ENCODE measurements at places on chromosomes 6 and 20.

GRCh38 chr6:42375007-42375635, 76.6 kb downstream of the TRERF1 start:
- no peak for DNase-seq

DNA sequence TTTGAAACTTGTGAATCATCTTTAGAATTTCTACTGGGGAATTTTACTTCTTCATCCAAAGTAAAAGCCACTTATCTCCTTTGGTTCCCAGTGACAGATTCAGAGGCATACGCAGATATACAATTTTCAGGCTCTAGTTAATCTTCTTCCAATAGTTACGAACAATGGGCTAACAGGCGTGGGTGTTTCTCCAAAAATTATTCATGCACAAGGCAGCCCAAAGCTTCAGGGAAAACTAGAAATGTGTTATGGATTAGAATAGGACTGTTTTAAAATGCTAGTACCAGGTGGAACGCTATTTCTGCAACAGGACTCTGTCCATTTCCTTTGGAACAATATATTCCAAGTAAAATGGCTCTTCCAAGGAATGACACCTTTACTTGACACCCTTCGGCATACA, 102.2 kb downstream of the ZNF217 start:
- no peak for DNase-seq

- peak; percentile 58 for DNase-seq
Observed at GRCh38 chr6:20589266-20589665, 55.0 kb downstream of the CDKAL1 start.

DNA sequence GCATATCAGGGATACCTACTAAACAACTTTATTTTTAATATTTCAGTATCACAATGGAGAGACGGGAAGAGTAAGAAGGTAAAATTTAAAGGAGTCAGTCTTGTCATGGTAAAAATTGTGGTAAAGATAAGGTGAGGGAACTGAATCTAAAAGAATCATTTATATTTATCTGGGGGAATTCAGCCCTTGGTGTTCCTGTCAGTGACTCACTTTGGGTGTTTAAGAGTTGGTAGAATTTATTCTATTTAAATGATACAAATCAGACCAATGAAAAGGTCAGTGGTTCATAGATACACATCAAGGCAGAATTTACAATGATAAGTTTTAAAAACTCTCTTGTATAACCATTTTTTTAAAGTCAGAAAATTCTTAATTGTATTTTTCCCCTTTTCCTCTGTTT, 164.4 kb downstream of the CDKAL1 start:
- no peak for DNase-seq

DNA sequence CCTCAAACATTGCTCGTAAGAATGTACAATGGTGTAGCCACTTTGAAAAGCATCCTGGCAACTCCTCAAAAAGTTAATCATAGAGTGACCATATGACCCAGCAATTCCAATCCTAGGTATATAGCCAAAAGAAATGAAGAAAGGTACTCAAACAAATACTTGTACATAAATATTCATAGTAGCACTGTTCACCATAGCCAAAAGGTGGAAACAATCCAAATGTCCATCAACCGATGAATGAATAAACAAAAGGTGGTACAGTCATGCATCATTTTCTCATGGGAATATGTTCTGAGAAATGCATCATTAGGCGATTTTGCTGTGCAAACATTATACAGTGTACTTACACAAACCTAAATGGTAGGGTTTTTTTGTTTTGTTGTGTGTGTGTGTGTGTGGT, 74.4 kb upstream of the TBC1D7 start:
- no peak for DNase-seq

DNA sequence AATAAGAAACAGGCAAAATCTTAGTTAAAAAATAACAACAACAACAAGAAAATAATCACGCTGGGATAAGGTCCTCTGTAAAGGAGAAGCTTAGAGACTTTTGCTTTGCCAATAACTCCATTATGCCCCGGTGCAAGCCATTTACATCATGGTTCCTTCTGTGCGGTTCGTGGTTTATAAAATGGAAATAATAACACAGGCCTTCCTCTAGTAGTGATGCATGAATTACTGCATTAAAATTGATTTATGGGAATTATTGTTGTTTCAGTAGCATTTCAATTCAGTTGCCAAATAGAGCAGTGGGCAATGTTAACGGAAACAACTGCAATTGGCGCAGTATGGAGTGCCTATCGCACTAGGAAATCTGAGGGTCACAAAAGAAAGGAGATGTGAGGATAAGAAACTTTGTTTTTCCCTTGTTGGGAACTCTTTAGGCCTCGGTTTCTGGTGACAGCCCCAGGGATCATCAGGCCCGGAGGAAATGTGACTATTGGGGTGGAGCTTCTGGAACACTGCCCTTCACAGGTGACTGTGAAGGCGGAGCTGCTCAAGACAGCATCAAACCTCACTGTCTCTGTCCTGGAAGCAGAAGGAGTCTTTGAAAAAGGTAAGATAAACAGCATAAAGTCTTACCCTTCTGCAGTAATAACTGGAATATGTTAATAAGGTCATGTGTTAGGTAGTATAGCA, 1.1 kb downstream of the CD109 start:
- DNase-seq: peak; percentile 19

GRCh38 chr20:64153861-64154589, 10.2 kb upstream of the MYT1 start:
- no peak for DNase-seq

DNA sequence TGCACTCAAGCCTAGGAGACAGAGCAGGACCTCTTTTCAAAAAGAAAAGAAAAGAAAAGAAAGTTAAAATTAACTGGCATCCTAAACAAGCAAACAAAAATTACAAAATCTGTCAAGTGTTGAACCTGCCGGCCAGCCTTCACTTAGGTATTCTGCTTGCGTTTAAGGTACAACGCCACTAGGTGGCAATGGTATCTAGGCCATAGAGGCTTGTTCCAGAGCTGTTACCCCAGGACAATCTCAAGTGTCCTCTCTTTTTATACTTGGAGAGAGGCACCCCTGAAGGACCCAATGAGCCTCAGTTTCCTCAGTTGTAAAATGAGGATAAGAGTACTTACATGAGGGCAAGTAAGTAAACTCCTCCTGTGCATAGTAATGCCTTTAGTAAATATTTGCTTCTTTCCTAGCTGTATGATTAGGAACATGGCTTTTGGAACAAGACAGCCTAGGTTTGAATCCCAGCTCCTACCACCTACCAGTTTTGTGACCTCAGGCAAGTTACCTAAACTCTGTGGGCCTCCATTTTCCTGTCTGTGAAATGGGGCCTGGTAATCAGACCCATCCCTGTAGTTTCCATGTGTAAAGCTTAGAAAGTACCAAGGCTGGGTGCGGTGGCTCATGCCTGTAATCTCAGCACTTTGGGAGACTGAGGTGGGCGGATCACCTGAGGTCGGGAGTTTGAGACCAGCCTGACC, 5.8 kb upstream of the PACSIN1 start:
- peak; percentile 60 for DNase-seq

- DNase-seq: no peak
Observed at GRCh38 chr6:106134906-106135634, 48.9 kb downstream of the PRDM1 start.

DNA sequence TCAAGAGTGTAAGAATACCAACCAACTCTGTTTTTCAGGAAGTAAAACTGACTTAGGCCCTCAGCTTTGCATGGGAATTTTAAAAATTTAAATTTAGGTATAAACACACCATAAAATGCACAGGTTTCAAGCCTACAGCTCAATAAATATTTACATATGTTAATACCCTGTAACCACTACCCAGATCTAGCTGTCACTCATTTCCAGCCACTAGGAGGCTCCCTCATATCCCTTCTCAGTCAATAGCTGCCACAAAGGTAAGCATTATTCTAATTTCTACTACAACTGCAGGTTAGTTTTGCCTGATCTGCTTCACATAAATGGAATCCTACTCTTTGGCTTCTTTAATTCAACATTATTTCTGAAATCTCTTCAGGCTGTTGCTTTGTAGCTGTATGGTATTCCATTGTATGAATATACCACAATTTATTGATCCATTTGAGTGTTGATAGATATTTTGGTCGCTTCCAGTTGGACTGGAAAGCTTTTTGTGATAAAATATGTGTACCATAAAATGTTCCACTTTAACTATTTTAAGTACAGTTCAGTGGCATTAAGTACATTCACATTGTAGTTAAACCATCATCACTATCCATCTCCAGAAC, 32.5 kb upstream of the MEI4 start:
- DNase-seq: no peak

DNA sequence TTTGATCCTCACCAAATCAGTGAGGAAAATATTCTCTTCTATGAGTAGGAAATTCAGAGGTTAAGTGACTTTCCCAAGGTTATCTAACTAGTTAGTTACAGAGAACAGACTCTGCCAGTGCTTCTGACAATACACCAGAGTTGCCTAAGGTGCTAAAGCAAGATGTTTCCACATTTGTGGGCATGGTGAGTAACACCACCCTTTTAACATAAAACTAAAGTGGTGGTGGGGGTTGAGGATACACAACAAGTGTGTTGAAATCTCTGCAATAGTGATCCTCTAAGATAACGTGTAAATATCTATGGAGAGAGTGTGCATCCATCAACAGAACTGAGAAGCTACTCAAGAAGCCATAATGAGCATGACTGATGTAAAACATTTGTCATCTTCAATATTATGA, 11.7 kb downstream of the VNN2 start:
- DNase-seq: no peak

GRCh38 chr6:25292384-25292783, 13.2 kb downstream of the CARMIL1 start:
- no peak for DNase-seq

DNA sequence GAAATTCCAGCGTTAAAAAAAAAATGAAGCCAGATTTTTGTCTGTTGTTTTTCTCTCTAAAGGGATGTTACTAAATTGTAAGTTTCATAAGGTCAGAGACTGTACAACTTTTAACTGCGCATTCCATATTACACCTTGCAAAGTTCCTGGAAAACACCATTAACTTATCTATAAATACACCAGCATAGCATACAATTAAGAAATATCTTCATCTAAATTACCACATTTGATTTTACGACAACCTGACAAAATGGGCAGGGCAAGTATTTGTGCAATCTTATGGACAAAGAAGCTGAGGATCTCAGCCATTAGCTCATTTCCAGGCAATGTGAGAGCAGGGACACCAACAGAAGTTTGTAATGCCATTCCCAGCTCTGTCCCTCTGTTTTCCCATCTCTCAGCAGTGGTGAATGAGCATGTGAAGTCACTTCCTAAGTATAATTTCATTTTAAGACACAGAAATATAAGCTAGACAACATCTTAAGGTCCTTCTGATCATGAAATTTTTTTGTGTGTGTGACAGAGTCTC, 12.9 kb upstream of the GCM1 start:
- DNase-seq: no peak

DNA sequence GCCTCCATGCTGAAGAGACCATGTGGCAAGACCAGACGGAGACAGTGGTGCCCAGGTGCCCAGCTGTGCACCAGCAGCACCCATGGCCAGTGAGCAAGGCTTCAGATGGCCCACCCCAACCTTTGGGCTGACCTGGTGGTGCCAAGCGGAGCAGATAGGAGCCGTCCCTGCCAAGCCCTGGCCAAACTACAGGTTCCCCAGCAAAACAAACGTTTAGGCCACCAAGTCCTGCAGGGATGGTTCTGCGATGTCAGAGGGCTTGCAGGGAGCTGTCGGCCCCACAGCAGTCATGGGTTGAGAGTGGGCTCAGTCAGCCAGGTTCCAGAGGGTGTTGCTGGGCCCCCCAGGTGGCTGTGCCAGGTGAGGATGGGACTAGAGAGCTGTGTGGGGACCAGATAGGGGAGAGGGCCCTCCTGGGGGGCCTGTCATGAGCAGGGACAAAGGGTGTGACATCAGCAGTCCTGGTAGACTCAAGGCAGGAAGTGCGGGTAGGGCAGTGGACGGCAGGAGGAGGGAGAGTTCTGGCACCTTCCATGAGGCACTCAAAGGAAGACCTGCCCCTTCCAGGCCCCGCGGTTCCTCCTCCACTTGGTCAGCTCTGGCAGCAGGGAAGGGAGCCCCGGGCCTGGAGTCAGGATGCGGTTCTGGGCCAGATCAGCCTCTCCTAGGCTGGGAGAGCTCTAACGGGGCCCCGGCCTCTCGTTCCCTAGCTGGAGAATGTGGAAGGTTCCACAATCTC, 342.4 kb downstream of the ZFAND3 start:
- DNase-seq: no peak

DNA sequence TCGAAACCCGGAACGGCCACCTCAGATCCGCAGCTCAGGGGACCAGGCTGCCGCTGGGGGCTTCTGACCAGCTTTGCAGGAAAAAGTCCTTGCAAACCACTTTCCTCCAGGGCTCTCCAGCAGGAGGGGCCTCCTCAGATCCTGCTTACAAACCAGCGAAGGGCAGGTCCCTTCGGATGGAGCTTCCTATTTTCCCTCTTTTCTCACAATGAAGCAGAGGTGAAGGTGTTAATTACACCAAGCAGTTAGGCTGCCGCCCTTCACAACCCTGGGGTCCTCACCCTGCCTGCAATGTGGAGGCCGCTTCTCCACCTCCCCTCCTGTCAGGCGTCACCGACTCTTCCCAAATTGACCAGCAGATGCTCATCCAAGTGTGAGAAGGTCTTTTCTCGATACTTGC, 5.7 kb downstream of the ARHGAP40 start:
- DNase-seq: no peak

- DNase-seq: no peak
Observed at GRCh38 chr6:7314414-7314813, 1.4 kb upstream of the SSR1 start.

GRCh38 chr6:43784049-43784855, 14.2 kb downstream of the VEGFA start:
- no peak for DNase-seq

GRCh38 chr6:158825951-158826306, 6.8 kb upstream of the EZR start:
- no peak for DNase-seq

DNA sequence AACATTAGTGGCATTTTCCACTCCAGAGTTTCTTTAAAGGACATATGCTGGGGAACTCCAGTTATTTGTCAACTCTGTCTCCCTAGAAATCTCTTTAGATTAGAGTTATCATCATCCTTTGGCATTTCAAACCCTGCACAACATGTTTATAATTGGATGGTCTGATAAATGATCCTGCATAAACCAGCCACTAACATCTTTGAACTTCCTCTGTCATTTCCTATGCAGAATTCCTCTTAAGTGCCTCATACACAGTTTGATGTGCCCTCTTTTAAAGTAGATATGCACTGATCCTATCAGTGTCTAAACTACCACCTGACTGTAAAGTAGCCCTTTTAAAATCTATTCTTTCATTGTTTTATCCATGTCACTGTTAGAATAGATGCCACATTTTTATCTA, 306.3 kb upstream of the IRAK1BP1 start:
- DNase-seq: no peak

DNA sequence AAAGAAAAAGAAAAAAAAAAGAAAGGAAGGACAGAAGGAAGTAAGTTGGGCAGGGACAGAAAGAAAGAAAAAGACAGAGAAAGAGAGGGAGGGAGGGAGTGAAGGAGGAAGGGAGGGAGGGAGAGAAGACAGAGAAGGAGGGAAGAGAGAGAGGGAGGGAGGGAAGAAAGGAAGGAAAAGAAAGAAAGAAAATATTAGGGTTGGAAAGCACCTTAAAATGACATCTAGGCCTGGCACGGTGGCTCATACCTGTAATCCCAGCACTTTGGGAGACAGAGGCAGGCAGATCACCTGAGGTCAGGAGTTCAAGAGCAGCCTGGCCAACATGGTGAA, 33.2 kb downstream of the FASTKD5 start:
- DNase-seq: no peak
